ENCODE measurements at places on chromosomes 3 and 15.

- peak; percentile 8 for DNase-seq
Measured at GRCh38 chr3:11494131-11494916, 149.4 kb downstream of the VGLL4 start.

DNA sequence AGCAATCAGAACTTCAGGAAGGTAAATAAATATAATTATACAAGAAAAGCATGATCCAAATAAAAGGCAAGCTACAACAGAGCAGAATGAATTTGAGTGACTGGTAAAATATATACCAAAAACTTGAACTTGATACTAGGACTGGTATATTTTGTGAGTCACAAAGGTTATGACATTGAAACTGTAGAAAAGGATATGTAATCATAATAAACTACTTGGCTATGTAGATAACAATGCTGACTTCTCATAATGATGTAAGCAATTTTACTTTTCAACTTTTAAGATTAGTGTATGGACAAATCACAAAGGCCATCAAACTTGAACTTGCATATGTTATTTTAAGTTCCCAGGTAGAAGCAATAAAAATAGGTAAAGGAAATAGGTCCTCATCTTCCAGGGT lies 384.5 kb upstream of the NECTIN3 start:
- DNase-seq = no peak

DNA sequence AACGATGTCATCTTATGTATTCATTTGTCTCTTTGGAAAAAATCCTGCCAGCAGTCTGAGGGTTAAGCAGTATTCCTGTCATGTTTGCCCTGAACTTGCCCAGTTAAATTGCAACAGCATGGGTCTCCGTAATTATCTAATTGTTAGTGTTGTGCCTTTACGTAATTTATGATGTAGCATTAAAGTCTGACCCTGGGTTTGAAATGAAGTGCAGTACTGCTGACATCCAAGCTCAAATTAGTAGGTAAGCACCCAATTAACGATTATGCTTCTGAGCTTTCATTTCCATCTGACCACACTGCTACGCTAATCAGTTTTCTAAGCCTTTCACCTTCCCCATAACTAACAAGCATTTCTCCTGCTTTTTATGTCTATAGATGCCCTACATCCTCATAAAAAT lies 241.8 kb downstream of the ARRDC4 start:
- DNase-seq = no peak

- DNase-seq = peak; percentile 87
Measured at GRCh38 chr15:62653122-62653521, 389.4 kb upstream of the TPM1 start.

GRCh38 chr3:172142051-172142863 lies 102.9 kb downstream of the FNDC3B start:
- DNase-seq = peak; percentile 31

DNA sequence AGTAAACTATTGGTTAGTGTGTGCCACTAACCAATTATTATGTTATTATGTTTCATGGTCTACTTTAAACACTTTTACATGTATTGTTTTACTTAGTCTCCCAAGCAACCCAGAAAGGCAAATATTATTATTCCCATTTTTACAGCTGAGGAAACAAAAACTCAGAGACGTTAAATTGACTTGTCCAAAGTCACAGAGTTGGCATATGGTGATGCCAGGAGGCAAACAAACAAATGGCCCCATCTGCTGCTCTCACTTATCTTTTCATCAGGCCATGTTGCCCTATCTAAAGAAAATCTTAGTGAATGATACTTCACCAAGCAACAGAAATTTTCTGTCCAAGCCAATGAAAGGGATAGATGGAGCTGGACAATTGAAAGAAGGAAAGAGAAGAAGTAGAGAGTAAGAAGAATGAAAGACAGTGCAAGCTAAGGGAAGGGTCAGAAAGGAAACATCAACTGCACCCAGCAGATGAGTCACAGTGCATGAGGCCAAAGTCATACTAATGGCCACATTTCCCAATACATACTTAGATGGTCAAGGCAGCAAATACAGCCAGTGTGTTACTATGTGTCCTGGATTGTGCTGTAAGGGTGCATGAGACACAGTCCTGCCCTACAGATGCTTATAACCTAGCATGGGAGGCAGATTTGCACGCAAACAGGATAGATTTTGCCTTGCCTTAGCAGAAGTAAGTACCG lies 266.9 kb downstream of the KCNMB2 start:
- DNase-seq = no peak

- no peak for DNase-seq
Measured at GRCh38 chr15:77346245-77347036, 73.5 kb downstream of the PEAK1 start.

All from inflammatory macrophage (primary cell).